NCI-H2029 (cell line): ENCODE measurements at places on chromosomes 1 and 21.

GRCh38 chr1:42038261-42038660, 114.9 kb upstream of the GUCA2B start:
- DNase-seq = no peak

DNA sequence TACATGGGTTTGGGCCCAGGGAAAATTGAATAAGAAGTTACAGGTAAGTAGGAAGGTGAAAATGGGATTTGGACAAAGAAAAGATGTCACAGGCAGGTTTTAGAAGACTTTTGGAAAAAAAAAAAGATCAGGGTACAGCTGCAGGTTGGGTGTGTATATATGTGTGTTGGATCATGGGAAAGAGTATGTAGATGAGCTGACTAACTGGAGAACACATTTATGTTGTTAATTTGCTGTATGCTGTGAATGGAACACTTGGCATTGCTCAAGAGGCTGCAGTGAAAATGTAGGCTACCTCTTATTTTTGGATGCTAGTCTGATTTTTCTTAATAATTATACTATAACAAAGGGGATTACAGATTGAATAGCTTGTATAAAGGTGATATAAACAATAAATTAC, 577.7 kb upstream of the USP24 start:
- DNase-seq = no peak

DNA sequence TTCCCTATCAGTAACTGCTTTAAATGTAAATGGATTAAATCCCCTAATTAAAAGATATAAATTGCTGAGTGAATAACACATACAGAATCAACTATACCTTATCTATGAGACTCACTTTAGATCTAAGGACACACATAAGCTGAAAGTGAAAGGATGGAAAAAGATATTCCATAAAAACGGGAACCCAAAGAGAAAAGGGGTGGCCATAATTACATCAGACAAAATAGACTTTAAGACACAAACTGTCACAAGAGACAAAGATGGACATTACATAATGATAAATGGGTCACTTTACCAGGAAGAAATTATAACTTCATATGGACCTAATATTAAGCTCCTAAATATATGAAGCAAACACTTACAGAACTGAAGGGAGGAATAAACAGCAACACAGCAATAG, 59.2 kb downstream of the SLC25A24 start:
- no peak for DNase-seq

DNA sequence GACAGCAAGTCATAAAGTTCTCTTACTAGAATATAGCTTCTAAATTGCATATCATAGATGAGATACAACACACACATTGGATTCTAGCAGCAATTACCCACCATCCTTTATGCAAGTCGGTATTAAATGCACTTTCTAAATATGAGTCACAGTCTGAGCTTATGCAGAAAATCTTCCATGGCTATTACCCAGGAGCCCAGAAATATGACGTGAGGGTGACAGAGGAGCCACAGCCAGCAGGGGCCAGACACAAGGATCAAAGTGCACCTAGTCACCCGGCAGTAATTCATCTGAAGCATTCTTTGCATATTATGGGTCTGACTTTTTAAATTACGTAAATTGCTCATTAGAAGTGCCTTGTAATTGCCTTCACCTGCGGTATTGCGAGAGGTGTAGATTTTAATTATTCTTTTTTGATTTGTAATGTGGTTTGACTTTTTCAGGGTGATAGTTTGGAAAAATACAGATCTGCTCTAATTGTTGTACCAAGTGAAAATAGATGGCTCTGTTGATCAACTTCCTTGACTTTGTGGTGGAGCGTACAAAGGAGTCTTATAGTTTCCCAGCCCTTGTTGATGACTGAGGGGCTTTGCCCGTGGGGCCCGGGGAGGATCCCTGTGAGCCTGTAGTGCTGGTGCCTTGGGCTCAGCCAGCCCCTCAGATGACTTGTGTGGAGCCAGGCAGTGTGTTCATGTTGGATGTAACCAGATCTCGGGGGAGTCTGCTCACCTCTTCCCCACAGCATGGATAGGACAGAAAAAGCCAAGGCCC, 470.0 kb upstream of the VAMP3 start:
- DNase-seq = no peak

DNA sequence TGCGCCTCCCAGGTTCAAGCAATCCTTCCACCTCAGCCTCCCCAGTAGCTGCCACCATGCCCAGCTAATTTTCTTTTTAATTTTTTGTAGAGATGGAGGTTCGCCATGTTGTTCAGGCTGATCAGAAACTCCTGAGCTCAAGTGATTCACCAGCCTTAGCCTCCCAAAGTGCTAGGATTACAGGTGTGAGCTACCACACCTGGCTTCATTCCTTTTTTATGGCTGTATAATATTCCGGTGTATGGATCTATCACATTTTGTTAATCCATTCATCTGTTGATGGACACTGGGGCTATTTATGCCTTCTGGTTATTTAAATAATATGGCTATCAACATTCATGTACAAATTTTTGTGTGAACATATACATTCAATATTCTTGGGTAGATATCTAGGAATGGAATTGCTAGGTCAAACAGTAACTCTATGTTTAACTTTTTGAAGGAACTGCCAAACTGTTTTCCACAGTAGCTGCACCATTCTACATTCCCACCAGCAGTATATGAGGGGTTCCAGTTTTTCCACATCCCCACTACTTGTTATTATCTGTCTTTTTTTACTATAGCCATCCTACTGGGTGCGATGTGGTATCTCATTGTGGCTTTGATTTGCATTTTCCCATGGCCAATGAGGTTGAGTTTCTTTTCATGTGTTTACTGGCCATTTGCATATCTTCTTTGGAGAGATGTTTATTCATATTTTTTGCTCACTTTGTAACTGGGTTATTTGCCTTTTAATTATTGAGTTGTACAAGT, 11.0 kb downstream of the SLC27A3 start:
- DNase-seq = no peak

GRCh38 chr1:7783178-7783711, 846 bp upstream of the PER3 start:
- DNase-seq = peak; percentile 25

DNA sequence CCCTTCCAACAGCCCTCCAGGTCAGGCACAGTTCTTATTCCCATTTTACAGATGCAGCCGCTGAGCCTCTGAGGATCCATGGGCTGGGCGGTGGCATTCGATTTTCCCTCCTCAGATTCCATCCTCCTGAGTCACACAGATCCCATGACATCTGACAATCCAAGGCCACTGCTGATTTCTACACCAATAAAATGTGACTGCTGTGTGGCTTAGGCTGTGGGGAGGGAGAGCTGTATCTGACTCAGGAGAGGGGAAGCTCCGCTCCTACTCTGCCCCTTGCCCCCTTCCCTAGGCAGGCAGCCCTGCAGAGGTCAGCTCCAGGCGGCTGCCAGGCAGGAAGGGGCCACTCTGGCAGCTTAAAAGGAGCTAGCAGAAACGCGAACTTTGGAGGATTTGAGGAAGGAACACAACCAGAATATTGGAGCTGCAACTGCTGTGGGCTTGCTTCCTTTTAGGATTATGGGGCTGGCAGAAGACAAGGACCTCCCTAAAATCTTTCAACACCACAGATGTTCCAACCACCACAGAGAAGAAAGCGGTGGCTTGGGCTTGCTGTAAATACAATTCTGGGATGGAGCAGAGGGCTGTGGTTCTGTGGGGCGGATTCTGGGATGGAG, 50.0 kb downstream of the MRPL37 start:
- no peak for DNase-seq

- no peak for DNase-seq
Measured at GRCh38 chr21:35548904-35549615, 500.0 kb upstream of the RUNX1 start.

DNA sequence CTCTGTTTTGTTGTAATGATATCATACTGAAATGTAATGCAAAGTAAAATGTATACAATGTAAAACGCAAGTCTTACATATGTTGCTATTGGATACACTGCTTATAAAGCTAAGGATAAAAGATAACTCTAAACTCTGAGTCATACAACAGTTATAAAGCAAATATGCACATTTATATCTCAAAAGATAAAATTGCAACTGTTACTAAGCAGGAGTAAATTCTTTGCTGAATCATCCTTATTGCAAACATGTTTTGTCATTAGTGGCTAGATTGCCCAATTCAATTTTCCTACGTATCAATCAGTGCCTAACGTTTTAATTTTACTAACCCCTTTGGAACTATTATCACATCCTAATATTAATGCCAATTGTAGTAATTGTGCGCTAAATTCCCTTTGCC, 762.9 kb downstream of the LTN1 start:
- no peak for DNase-seq

GRCh38 chr1:12052008-12052573, 11.0 kb upstream of the TNFRSF8 start:
- no peak for DNase-seq

DNA sequence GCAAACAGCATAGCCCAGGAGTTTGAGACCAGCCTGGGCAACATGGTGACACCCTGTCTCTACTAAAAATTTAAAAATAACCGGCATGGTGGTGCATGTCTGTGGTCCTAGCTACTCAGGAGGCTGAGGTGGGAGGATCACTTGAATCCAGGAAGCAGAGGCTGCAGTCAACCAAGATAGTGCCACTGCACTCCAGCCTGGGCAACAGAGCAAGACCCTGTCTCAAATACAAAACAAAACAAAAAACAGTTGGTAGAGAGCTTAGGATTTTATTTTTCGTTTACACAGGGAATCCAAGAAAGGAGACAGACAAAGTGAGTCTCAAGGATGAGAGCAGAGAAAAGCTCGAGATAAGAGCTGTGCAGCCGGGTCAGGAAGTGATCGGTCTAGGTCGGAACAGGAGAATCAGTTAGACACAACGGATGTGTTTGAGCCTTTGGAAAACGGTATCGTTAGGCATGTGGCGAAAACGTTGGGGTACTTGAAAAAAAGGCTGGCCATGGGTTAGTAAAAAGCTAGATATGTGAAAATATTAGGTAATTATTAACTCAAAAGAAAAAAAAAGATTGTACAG, 1.7 kb upstream of the MIB2 start:
- no peak for DNase-seq

GRCh38 chr1:33029209-33029608, 7.5 kb downstream of the AK2 start:
- DNase-seq = no peak

DNA sequence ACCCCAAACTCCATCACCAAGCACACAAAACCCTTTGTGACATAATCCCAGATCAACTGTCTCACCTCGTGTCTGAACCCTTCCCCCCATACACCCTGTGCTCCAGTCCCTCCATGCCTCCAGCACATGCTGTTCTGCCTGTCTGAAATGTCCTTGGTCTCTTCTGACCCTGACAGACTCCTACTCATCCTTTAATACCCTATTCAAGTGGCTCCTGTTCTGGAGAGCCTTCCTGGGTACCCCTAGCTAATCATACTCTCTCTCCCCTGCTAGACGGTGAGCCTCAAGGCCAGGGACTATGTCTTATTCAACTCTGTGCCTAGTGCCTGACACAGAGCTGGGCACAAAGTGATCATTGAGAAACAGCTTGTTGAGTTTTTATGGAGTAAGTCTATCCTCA, 125.0 kb downstream of the LACTBL1 start:
- no peak for DNase-seq

DNA sequence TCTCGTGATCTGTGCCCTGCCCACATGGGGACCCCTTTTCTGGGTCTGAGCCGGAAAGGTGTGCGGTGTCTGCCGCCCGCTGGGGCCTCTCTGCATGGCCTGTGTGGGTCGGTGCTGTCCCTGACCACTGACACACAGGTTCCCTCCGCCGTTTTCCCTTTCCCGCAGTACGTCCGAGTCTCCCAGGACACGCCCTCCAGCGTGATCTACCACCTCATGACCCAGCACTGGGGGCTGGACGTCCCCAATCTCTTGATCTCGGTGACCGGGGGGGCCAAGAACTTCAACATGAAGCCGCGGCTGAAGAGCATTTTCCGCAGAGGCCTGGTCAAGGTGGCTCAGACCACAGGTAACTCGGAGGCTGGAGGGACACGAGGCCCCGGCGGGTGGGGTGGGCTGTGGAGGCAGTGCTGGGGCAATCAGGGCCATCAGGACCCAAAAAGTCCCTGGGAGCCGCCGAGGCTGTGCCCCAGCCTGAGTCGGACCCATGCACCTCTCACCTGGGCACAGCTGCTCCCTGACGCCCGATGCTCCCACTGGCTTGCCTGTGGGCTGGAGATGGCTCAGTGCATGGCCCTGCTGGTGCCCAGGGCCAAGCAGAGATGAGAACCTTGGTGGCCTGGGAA, 13.3 kb downstream of the TRPM2 start:
- no peak for DNase-seq

DNA sequence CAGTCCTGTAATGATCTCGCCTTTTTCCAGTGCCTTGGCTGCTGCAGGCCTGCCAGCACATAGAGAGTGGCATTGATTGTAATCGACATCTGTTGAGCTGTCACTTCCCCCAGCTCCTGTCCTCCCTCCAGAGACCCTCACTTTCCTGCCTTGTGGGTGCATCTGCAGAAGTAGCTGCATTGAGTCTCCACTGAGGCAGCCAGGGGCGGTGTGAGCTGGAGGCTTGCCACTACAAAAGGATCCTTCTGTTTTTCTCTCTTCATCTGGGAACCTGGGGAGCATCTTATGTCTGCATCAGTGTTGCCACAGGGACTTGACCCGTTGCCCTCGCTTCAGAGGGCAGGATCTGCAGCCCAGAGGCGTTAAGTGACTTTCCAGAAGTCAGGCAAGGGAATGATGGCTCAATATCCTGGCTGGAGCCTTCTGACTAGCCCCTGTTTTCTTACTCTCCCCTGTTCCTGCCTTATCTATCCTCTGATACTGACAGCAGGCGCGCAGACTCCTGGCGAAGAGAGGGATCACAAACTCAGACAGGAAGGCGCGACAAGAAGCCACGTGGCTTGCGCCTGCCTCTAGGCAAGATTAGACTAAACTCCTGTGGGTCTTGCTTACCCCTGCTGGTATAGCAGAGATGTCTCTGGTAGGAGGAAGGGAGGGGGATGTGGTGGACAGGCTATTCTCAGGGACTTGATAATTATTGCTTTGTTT, 13.3 kb upstream of the FMOD start:
- no peak for DNase-seq

GRCh38 chr1:185681034-185681633, 53.1 kb upstream of the HMCN1 start:
- DNase-seq = peak; percentile 38

- DNase-seq = no peak
Measured at GRCh38 chr1:241603731-241604245, 36.4 kb downstream of the CHML start.

- DNase-seq = no peak
Measured at GRCh38 chr21:14548779-14549178, 2.7 kb upstream of the SAMSN1 start.

DNA sequence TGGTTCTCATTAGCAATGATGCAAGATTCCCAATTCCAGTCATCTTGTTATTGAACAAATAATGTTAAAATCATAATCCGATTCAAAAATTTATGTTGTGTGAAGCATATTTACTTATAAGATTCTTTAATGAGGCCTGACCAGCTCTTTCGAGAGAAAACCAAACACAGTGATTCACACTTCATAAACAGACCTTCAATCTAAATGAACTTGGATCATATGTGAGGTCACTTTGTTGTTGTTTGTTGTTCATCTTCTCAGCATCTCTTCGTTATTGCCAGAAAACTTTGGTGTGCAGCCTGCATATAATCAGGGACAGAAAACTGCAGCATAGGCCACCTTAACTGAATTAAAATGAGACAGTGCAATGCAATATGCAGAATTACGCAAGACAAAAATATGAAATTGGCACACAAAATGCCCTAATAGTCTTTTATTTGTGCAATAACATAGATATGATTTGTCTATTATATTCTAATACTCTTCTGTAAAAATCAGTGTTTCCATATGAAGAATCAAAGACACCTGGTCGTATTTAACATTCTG, 30.1 kb downstream of the NCAM2 start:
- DNase-seq = no peak
